CD4-positive, alpha-beta T cell (primary cell): ENCODE measurements at places on chromosomes 2 and 18.

DNA sequence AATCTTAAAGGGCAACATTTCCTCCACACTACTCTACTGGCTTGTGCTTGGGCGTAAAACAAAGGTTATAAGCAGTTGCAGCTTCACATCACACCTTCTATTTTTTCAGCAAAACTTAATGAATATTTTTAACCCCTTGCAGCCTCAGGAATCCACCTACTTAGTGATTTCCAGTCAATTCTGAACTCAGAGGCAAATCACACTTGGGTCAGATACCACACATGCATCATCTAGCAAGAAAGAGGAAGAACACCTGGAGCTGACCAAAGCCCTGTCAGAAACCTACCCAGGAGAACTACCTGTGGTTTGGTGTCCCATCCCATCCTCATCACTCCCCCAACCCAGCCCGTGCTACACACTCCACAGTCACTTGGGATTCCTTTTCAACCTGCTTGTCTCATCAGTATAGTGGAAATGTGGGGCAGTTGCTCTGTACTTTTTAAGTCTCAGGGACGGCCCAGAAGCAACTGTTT, 25.5 kb downstream of the PIAS2 start:
- no peak for DNase-seq

- DNase-seq, result no peak
Measured at GRCh38 chr2:46001290-46001689, 295.9 kb upstream of the EPAS1 start.

GRCh38 chr2:65360441-65360840, 72.0 kb downstream of the SPRED2 start:
- DNase-seq, result no peak

DNA sequence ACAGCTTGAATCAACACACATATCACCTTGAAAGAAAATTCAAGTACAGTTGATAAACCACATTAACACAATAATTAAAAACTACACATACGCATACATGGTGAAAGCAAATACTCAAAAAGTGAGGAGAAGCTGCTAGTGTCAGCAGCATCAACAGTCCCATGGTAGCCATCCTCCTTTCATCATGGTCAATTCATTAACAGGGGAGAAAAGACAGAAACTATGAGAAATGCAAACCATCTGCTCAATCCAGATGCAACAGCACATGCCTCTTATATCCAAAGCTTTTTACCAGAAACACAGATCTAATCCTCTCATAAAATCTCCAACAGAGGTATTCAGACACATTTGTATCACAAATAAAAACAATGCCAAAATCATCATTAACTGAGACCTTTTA, 81.9 kb upstream of the CHRNA1 start:
- DNase-seq, result no peak

DNA sequence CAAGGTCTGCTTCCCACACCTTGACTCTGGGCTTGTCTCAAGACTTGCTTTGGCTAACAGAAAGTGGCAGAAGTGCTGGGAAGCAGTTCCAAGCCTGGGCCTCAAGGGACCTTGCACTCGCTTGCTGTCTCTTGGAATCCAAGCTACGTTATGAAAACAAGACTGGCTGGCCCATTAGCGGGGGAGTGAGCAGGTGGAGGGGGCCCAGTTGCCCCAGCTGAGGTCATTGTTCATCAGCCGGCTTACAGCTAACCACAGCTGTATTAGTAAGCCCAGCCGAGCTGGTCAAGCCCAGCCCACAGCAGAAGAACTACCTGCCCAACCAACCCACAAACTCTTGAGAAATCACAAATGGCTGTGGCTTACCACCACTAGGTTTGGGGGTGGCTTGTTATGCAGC, 63.1 kb downstream of the MARCO start:
- no peak for DNase-seq

DNA sequence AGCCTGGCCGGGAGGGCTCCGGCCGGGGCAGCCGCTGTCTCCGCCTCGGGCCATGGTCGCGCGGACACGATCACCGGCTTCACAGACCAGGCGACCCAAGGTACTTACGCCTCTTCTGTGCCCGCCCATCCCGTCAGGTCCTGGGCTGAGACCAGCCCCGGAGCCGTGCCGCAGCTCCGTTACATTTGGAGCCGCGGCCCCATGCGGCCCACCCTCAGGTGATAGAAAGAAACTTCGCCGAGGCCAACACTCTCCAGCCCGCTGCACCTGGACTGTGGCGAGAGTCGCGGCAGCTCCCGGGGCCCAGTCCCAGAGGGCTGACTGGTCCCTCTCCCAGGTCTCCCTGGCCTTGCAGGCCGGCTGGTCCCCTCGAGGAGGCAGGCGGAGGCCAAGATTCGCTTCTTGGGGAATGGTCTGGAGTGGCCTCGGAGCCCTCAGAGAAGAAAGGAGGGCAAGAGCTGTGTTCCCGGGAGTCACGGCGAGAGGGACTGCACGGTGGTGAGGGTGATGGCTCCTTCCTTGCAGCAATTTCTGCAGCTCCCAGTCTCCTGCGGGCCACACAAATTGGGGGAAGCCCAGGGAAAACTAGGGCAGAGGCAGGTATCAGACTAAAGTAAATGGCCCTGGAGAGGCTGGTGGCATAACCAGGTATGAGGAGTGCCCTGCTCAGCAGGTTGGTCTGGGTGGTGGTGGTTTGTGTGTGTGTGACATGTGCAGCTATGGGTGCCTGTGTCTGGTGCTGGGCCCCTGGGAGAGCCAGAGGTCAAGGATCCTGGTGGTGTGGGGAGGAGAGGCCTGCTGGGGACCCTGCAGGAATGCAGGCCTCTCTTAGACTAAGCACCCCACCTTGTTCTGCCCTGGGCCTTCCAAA, 822 bp downstream of the GDF7 start:
- no peak for DNase-seq

- DNase-seq, result no peak
Measured at GRCh38 chr18:79805926-79806487, 8.3 kb downstream of the KCNG2 start.
